Activated CD8-positive, alpha-beta memory T cell treated with anti-CD3 and anti-CD28 coated beads for 4 hours (primary cell): ENCODE measurements at places on chromosomes 3 and 15.

- DNase-seq = no peak
These were observed 136.5 kb upstream of the TSC22D2 start for GRCh38 chr3:150271591-150271960.

DNA sequence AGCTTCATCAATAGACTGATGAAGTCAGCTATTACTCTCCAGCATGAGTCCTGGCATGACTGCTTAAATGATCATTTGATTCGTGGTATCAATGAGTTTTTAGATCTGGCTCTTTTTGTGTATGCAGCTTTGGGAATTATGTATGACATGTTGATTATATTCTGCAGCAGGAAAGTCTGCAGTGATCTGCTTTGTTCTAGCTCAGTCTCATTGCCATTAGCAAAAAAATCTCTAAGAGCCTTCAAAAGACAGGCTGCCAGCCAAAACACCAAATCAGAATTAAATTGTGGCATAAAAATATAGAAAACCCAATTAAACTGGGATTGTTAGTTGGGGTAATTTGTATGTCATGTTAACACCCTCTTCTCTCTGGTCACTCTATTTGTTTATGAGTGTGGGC lies 1021.0 kb upstream of the SEMA6D start:
- no peak for DNase-seq

DNA sequence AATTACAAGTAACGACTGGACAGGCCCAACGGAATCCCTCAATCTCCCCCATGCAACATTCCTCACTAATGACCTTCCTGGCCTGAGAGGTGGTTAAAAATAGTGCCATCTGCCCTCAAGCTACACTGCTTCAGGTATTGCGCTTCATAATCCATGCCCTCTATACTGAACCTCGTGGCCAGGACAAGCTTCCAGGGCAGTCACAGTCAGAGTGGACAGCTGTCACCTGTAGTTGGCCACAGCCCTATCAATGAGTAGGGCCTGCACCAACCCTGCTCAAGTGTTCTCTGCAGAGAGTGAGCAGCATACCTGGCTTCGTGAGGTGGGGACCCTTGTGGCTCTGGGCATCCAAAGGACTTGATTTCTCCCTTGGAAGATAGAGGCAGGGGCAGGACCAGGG lies 46.9 kb upstream of the SEMA4B start:
- DNase-seq = no peak

DNA sequence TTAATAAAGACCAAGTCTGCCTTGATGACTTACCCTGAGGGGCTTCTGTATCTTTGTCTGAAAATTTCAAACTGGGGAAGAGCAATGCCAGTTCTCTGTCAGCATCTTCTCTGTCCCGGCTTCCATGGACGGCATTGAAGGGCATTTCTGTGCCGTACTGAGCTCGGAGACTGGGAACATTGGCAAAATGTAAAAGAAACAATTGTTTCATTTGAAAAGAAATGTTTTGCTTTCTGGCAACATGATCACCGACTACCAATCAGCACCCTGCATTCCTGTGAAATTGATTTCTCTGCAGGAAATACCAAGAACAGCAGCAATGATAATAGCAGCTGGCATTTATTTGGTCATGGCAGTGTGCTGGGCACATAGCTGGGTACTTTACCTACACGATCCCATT lies 26.2 kb downstream of the NME9 start:
- DNase-seq = no peak

- DNase-seq = no peak
These were observed 11.4 kb upstream of the RAB8B start for GRCh38 chr15:63178034-63178433.

DNA sequence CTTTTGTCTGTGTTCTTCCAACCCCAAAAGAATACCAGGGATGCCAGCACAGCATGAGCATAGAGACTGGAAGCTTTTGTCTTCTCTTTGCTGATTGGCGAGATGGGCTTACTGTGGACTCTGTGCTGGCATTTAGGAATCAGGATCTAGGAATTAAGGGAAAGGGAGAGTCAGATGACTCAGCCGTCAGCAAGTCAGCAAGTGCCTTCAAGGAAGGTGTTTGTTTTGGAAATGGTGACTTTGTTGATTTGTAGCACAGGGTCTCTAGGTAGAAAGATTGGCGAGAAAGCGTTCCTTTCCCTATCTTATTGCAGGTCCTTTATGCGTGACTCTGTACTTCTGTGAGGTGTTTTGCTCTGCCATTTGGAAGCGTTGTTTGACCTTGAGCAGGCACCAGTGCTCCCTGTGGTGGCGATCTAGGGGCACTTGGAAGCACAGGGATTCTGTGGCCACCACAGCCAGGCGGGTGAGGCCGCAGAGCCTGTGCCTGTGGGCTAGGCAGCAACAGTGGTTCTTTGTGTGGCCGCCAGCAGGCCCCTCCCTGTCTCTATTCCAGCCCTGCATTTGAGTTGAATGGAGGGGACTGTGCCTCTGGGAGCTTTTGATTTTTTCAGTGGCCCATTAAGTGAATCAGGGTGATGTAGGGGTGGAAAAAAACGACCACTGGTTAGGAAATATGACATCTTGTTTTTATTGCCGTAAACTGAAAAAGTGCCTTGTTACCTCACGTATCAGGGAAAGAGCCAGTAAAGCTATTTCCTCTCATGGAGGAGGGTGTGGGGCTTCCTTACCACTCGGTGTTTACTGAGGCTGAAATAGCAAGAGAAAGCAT lies 19.0 kb downstream of the FAN1 start:
- DNase-seq = no peak

- no peak for DNase-seq
These were observed 54.5 kb downstream of the OSBPL10 start for GRCh38 chr3:31926543-31926942.

GRCh38 chr3:39088456-39088855 lies 19.0 kb downstream of the GORASP1 start:
- no peak for DNase-seq

DNA sequence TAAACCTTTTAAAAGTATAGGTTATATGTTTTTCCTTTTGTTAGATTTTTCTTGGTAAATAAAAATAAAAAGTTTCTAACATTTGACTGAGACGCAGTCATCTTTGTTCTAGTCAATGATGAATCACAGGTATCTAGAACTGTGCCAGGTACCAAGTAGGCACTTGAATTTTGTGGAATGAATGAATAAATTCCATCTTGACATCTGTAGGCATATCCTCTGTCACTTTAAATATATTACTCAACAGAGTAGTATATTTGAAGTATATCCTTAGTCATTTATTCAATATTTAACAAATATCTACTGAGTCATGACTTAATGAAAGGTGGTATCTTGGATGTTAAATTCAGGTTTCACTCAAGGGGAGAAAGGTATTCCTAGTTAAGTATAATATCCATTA lies 828.4 kb downstream of the TUSC7 start:
- no peak for DNase-seq

DNA sequence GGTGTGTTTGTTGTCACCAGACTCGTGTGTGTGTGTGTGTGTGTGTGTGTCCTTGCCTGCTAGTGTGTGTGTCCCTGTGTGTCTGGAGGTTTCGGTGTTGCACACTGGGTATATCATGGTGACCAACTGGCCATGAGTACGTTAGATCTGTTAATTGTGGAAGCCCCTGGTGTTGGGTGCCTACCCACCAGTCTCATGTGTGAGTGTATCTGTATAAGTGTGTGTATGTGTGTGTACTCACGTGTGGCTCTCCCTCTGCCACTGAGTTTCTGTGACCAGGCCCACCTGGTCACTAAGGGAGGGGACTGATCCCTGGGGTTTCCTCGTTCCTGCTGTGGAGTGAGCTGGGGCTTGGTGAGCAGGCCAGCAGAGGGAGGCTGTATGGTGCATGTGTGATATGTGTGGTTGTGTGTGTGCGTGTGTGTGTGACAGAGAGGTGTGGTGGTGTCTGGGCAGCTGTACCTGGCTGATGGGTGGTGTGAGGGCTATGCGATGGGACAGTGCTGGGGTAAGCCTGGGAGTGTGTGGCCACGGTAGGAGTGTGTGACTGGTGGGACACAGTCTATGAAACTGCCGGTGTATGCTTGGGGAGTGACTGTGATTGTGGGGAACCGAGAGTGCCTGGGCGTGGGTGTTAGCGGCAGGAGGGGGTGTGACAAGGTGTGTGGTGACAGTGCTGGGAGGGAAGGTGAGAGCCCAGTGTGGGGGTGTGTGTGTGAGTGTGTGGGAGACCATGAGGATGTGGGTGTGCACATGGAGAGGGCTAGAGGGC lies 1.8 kb downstream of the PRKCD start:
- peak; percentile 41 for DNase-seq

DNA sequence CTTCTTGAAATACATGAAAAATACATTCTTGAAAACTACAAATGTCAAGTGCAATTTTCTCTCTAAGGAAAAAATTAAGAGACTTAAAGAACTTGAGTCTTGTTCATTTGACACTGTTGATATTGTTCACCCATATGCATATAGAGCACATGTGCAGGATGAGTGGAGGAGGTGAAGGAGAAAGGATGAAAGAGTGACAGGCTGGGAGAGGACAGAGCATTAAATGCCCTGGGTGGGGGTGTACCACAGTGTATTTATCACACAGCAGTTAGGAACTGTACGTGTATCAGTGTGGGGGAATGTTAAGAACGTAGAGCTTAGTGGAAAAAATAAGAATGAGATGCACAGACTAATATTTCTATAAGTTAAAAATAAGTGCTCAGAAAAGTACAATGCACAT lies 45.7 kb downstream of the CTDSPL start:
- DNase-seq = no peak

DNA sequence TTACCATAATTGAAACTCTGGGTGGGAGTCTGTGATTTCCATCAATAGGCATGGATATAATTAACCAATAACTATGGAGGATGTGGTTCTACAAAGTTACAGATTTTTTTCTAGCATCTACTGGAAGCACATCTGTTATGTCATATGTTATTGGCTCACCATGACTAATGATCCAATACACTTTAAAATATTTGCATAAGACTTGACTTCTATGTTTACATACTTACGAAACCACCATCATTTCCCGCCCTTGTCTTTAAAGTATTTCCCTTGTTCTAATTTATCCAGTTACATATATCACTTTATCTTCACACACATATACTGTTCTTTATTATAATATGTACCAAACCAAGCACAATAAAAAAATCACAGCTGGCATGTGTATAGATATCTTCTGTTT lies 380.3 kb upstream of the CBLB start:
- no peak for DNase-seq

DNA sequence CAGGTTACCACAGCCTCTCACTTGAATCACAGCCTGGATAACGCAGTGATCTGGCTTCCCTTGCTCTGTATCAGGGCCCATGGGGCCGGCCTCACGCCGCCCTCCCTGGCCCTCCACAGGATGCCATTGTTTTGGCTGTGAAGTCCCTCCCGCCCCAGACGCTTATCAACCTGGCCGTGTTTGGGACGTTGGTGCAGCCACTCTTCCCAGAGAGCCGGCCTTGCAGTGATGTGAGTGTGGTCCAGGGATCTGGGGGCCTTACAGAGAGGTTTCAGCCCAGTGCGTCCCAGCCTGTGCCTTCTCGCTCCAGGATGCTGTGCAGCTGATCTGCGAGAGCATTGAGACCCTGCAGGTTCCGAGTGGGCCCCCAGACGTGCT lies 6.6 kb downstream of the VWA5B2 start:
- DNase-seq = no peak

DNA sequence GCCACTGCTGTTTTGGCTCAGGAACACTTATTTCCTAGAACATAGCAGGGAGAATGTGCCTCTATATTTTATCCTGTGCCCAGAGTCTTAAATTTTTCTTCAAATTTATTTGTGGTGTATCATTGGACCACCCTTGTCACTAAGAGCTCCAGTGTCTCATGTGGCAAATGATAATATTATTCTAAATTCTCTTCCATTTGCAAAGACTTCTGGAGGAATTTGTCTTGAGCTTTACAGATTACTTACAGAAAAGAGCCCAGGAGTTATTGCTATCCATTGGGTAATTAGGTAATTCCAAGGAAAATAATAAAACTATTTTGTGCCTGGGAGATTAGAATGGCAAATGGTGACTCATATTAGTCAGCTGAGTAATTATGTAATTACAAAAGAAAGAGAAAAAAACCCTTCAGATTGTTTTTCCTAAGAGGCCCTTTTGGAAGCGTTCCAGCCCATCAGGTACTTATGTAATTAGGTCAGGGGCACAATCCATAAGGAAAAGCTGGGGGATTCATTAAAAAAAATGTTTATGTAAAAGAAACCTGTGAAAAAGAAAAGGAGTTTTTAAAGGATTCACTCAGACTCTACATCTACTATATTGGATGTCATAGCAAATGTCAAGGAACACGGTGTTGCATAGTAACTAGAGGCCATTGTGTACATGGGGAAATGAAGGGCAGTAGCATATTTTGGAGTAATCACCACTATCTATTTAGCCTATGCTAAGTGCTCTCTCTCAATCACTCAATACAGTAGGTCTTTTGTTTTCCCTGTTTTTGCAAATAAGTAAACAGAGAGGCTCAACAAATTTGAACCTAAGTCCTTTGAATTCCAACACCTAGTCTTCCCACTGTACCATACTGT lies 380.9 kb upstream of the RARB start:
- no peak for DNase-seq

DNA sequence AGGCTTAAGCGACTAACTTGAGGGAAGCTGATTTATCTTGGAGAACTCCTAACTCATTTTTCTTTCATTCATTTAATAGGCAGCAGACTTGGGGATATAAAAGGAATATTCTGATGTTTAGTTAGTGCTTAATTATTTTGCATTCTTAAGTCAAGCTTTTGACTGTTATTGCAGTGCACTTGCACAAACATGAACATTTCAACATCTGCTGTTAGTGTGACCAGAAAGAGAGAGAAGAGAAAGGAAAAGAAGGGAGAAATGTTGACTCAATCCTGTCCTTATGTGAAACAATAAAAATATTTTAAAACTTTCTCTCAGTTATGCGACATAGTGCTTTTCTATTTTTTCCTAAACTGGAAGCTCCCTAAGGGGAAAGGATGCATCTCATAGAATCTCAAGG lies 507.8 kb downstream of the LPP start:
- DNase-seq = no peak

DNA sequence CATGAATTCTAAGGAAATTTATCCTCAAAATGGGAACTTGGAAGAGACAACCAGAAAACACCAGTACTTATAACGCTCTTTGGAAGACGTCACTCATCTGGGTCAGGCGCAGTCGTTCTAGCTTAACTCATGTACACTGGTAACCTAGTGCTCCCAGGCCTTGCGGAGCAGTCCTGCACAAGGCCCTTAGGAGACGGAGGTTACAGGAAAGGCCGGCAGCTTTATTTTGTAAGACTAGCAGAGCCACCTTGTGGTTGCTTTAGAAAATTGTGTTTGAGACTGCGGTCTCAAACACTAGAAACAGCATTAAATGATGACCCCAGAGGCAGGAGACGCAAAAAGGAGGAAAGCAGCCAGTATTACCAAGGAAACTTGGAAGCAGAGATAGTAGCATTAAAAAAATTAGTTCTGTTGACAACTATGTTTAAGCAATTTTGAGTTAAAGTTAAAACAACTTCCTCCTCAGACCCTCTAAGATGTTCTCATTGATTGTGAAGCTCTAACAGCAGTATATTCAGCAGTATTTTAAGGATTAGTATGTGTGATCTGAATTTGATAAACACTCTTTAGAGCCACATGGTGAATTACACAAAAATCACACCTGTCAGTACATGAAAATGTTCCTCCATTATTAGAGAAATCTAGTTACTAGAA lies 141.9 kb upstream of the C2CD4B start:
- no peak for DNase-seq
